NB4 (cell line): ENCODE measurements at places on chromosomes 2 and 18.

DNA sequence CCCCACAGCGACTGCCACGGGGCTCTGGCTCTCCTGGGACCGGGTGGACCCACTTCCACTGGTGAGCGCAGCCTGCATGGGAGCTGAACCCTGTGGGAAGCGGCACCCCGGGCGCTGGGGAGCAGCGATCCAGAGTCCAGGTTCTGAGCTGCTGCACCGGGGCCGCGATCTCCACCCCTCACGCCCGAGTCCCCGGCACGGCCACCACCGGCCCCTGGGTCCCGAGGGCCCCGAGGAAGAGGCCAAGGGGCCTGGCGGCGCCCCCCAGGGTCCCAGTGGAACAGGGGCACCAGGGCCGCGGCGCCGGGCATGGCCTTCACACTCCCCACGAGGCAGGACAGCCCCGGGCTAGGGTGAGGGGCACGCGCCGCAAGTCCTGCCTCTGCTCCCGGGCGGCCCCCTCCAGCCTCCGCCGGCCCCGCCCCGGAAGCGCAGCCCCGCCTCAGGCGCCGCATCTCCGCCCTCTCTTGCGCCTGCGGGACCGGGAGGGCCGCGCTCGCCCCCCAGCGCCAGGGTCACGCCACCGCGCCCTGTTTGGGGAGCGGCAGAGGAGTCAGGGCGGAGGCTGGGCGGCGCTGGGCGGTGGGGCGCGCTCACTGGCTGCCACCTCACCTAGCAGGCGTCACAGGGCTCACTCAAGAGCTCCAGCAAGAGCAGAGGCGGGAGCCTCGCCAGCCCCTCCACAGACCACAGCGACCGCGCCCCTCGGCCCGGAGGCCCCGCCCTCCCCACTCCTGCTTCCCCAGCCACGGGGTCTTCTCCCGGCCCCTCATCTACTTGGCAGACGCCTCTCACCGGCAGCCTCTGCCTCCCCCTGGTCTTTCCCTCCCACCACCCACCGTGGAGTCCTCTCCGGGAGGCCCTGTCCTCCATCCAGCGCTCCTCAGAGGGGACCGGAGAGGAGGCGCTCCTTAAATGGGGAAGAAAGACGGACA lies 26.8 kb downstream of the THAP4 start:
- DNase-seq, result peak; percentile 96

DNA sequence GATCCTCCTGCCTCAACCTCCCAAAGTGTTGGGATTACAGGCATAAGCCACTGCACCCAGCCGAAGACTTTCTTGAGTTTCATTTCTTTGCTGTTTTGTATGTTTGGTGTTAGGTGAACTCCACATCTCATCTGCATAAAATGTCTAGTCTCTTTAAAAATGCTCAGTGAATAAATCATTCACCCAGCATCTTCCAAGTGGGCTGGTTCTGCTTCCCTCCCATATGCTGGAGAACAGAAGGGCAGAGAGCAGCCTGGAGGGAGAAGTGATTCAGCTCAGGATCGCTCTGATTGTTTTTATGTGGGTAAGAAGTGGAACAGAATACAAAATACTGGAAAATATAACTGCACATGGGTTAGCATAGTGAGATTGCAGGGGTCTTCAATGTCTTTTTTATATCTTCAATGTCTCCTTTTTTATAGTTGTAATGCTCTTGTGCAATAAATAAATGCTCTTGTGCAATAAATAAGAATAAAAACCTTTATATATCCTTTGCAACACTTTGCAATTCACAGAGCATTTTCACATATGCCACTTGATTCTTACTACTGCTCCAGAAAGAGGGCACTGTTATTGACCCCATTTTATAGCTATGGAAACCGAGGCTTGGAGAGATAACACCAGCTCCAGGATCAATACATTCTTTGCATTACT lies 253.0 kb upstream of the NCKAP5 start:
- DNase-seq, result no peak

- DNase-seq, result no peak
Observed at GRCh38 chr2:230872968-230873660, 8.4 kb downstream of the ITM2C start.

DNA sequence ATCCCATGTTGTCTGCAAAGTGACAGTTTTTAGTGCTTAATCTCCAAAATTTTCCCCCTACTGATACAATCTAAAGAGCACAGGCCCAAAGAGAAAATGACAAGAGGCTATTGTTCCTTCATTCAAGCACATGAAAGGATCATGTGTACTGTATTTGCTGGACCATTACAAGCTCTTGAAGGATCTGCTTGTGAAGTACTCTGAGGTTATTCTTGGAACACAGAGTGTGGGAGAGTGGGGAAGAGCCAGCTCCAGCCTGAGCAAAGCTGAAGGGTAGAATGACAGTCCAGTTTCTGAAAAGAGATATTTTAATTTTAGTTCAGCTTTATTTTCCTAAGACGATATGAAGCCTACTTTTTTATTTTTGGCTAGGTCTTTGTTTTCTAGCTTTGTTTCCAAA lies 112.2 kb downstream of the GALNT3 start:
- DNase-seq, result no peak

DNA sequence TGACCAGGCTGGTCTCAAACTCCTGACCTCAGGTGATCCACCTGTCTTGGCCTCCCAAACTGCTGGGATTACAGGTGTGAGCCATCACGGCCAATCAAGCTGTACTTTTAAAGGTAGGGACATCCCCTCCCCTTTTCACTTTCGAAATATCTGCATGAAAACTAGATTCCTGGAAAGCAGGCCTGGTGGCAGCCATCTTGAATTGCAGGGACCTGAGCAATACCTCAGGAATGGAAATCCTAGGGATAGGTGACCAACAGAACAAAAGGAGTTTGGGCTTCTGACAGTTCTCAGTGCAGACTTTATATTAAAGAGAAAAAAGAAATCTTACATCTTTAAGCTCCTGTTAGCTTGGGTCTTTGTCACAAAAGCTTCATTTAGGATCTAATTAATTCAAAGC lies 62.6 kb downstream of the KLF7 start:
- DNase-seq, result no peak

GRCh38 chr18:24019641-24020331 lies 5.2 kb downstream of the TTC39C start:
- no peak for DNase-seq

- no peak for DNase-seq
Observed at GRCh38 chr2:190959911-190960788, 53.8 kb downstream of the STAT1 start.

GRCh38 chr2:10883801-10884478 lies 27.8 kb upstream of the KCNF1 start:
- no peak for DNase-seq
